ENCODE measurements at places on chromosomes 7 and 10.

- no peak for DNase-seq
These were observed 1.8 kb downstream of the ARMC10 start for GRCh38 chr7:103076764-103077163.

DNA sequence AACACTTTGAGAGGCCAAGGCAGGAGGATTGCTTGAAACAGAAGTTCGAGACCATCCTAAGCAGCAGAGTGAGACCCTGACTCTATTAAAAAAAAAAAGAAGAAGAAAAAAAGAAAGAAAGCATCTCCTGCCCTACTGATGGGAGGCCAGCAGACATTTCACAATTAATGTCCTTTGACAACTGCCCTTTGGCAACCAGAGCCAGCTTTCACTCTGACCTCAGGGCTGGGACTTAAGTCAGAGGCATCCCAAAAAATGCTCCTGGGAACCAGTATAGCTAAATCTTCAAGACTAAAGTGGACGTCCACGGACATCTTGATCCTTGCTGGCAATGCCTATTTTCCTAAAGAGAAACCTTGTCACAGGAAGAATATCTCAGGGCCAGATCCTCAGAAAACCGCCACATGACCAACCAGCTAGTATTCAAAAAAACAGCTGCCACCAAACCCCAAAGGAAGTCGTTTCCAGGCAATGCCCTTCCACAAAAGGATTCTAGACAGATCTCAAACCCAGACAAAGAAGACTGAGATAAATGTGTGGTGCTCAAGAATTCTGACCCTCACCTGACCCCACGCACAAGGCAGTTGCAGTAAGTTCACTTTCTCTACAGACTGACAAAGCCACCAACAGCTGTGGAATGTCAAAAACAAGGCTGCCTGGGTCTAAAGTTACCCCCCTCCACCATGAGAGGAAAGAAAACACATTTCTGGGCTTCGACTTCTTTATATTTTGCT is 18.4 kb downstream of the GFRA1 start:
- no peak for DNase-seq

DNA sequence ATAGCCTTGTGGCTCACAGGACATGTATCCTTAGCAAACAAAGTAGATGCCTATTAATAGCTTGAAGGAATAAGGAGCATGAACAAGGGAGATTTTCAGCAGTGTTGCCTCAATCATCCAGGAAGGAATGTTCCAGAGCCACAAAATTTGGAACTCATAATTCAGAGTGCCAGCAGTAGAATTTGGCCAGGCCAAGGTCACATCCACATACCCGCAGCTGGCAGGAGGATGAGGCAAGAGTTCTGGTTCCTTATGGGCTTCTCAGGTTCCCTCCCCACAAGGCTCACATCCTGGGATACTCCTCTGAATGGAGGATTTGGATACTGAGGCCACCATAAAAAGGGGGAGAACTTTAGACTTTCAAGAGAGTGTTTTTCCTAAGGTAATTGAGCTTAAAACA is 45.8 kb downstream of the SUFU start:
- DNase-seq, result no peak

DNA sequence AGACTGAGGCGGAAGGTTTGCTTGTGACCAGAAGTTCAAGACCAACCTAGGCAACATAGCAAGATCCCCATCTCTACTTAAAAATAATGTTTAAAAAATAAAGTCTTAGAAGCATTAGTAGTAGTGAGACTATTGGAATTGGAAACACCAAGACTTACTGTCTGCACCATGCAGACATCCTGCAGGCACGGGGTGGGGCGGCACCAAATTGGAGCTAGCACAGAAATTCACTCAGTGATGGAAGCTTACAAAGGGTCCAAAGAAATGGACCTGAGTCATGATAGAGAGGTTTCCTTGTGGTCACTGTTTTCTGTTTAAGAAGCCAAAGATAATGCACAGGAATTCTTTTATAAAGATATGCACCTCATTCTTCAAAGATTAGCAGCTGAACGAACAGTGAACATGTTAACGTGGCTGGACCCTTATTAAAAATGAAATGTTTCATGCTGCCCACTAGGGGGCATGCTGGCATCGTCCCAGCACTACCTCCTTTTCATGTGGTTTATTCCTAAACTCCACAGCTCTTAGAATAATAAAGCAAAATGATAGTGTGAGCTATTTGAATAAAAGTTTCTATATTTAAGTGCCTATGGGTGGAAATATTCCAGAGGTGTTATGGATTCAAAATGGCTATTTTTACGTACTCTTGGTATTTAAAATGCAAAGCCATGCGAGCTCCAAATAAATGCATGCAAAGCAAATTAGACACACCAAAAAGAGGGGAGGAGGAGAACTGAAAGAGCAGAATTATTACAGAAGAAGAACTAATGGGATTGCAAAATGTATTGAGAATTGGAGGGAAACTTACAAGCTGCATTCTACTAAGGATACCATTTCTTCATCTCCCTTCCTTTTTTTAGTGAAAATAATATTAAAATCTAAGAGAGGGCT is 28.6 kb downstream of the PDSS1 start:
- DNase-seq, result peak; percentile 45

- no peak for DNase-seq
These were observed 47.9 kb upstream of the CNPY1 start for GRCh38 chr7:155594163-155594732.

- no peak for DNase-seq
These were observed 35.9 kb downstream of the INSIG1 start for GRCh38 chr7:155333346-155334234.

DNA sequence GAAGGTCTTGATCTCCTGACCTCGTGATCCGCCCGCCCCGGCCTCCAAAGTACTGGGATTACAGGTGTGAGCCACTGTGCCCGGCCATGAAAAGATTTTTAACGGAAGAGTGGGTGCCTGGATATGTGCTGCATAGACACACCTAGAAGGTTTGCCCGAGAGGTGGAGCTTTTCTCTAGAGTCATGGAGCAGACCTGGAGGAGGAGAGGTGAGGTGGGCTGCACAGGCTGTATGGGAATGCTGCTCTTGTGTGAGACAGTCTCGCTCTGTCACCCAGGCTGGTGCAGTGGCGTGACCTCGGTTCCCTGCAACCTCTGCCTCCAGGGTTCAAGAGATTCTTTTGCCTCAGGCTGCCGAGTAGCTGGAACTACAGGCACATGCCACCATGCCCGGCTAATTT is 103.3 kb downstream of the ACTR3B start:
- DNase-seq, result no peak

DNA sequence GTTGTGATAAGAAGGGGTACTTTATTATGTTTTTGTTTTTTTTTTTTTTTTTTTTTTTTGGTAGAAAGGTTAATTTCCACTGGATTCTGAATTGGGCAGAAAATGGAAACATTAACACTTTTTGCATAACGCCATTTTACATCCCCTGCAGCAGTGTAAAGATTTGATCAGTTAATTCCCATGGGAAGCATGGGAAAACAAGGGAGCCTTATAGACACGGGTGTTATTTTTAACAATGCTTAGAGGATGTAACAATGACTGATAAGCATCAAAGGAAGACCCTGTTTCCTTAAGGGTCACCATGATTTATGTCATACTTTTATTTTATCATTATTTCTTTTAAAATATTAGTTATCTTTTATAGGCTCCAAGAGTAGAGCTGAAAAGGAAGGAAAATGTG is 140.2 kb downstream of the CDK14 start:
- no peak for DNase-seq

GRCh38 chr7:18387191-18387735 is 108.3 kb upstream of the HDAC9 start:
- no peak for DNase-seq
